ENCODE measurements at places on chromosomes 3 and 15.

- DNase-seq = no peak
Measured at GRCh38 chr3:112633191-112633590, 7.8 kb downstream of the CCDC80 start.

- no peak for DNase-seq
Measured at GRCh38 chr3:105876780-105877327, 8.0 kb upstream of the CBLB start.

- no peak for DNase-seq
Measured at GRCh38 chr3:167466966-167467365, 6.9 kb downstream of the SERPINI2 start.

DNA sequence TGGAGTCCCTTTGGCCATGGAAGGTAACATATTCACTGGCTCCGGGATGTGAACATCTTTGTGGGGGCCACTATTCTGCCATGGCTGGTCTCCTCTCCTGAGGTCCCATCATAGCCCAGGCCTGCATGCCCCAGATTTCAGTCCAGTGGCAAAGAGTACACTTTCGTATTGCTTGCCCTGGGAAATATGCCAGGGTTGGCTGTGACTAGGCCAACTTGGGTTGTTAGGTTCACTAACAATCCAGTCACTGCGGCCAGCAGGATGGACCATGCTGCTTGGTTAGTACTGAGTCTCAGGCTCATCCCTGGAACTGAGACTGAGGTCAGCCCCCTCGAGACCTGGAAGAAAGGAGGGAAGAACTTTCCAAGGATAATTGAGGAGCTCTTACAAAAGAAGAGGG, 9.8 kb upstream of the EEFSEC start:
- DNase-seq = no peak

- no peak for DNase-seq
Measured at GRCh38 chr3:134161898-134162615, 88.6 kb downstream of the RYK start.

- no peak for DNase-seq
Measured at GRCh38 chr15:88637436-88637835, 1.4 kb upstream of the ISG20 start.

DNA sequence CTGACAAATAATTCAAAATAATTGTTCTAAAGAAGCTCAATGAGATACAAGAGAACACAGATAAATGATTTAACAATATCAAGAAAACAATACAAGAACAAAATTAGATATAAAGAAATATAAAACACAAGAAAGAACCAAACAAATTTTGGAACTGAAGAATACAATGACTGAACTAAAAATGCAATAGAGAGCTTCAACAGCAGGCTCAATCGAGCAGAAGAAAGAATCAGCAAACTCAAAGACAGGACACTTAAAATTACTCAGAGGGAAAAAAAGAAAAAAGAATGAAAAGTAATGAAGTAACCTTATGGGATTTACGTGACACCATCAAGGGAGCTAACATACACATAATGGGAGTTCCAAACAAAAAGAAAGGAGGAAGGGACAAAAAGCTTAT, 32.1 kb downstream of the CCDC54 start:
- no peak for DNase-seq

GRCh38 chr15:80418892-80419537, 14.8 kb downstream of the ARNT2 start:
- peak; percentile 36 for DNase-seq

GRCh38 chr3:104933972-104934371, 432.7 kb upstream of the ALCAM start:
- DNase-seq = peak; percentile 57

GRCh38 chr3:58176827-58177489, 33.8 kb downstream of the DNASE1L3 start:
- DNase-seq = no peak

DNA sequence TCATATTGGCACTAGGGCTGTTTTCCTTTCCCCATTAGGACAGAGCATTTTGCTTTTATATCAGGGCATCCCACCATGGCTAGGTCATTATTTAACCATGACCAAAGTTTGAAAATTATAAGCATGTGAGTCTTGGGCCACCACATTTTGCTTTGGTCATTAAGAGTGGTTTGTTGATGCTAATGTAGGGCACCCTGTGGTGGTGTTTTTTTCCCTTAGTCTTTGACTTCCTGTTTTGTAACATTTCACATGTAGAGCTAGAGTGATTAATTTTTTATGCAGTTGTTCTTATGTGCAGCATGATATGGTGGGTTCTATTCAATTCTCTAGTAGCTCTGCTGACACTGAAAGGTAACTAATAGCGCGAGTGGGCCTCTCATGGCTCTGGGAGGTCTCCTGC, 249.6 kb upstream of the ROBO1 start:
- DNase-seq = no peak

- no peak for DNase-seq
Measured at GRCh38 chr3:134018406-134018805, 11.3 kb downstream of the SLCO2A1 start.

GRCh38 chr15:56992725-56993124, 74.3 kb downstream of the TCF12 start:
- no peak for DNase-seq

- DNase-seq = no peak
Measured at GRCh38 chr3:23085261-23085660, 117.9 kb upstream of the UBE2E2 start.

DNA sequence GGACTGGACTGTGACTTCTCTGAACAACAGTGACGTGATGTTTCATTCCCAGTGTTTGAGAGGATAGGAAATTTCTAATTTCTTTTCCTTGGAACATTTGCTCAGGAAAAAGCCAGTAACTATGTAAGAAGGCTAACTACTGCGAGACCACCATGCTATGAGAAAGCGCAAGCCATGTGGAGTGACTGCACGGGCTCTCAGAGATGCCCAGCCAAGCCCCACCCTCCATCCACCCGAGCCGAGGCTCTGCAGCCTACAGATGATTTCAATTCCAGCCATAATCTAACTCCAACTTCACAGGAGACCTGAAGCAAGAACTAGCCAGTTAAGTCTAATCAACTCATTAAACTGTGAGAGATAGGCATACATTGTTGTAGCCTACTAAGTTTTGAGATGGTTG, 124.3 kb downstream of the GREM1 start:
- no peak for DNase-seq

DNA sequence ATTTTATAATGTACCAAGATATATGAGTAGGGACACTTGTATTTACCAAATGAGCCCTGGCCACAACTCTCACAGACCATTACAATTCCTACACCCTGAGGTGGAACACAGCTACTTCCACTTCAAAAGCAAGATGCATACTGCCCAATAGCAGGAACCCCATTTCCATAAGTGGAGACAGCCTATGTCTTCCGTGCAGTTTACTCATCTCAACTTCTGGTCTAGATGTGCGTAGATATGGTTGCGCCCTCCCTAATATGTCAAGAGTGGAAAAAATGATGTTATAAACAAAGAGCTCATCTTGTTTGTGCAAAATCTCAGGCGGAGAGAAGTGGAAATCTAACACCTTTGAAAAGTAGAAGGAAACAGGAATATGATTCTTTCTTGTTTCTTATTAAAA, 44.6 kb downstream of the RAB27A start:
- no peak for DNase-seq

DNA sequence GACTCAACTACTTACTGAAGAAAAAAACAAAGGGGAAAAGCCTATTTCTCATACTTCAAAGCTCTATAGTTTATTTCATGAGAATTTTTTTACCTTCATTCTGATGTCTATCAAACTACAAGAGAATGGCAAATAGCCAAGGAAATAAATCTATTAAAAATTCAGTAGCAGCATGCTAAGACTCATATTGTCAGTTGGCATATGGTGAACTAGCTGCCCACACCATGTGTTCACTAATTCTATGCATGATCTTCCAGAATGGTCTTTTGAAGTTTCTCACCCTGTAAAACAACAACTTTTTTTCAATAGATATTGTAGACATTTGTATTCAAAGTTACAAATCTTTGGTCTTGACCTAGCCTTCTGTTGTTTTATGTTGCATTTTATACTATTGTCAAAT, 386.2 kb downstream of the RSL24D1 start:
- no peak for DNase-seq

- peak; percentile 51 for DNase-seq
Measured at GRCh38 chr3:169879845-169880575, 10.3 kb upstream of the LRRC31 start.

- no peak for DNase-seq
Measured at GRCh38 chr3:121871430-121871829, 22.8 kb upstream of the SLC15A2 start.

GRCh38 chr15:93524432-93524831, 435.4 kb upstream of the RGMA start:
- DNase-seq = no peak

GRCh38 chr3:81216192-81216591, 545.3 kb downstream of the GBE1 start:
- DNase-seq = peak; percentile 20

- DNase-seq = peak; percentile 12
Measured at GRCh38 chr3:30245858-30246622, 360.4 kb upstream of the TGFBR2 start.

GRCh38 chr3:170760174-170760526, 109.8 kb downstream of the RPL22L1 start:
- no peak for DNase-seq
